NCI-H1694 (cell line): ENCODE measurements at places on chromosomes 12 and 14.

DNA sequence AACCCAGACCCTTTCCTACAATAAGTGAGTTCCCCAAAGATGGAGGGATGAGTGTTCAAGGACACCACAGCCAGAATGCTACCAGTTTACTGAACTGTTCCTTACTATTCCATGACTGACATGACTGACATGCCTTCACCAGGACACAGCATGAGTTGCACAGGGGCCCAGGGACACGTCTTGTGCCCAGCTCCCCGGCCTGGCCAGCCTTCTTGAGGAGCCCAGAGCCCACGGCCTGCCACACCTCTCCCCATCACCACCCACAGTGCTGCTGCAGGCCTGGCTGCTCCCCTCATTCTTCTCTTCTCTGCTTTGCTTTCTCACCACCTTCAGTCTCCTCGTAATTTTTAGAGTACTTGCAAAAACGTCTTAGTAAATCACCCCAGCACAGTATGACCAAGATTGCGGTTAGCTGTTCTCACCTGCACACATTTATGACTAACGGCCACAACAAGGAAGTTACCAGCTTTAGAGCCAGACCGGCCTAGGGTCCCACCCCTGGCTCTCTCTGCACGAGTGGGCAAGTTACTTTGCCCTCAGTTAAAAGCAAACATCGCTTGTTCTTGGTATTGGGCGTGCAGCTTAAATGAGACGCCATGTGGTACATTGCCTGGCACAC is 18.5 kb downstream of the PPP2R5E start:
- no peak for DNase-seq

DNA sequence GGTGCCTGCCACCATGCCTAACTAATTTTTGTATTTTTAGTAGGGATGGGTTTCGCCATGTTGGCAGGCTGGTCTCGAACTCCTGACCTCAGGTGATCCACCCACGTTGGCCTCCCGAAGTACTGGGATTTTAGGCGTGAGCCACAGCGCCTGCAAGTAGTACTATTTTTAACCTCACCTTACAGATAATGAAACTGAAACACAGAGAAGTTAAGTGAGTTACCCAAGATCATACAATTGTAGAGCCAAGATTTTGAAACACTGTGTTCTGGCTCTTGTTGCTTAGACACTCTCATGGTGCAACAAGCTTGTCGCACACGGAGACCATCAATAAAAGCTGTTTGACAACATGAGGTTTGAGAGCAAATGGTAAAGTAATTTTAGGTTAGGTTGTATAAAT is 159.1 kb upstream of the LMNTD1 start:
- DNase-seq, result no peak

DNA sequence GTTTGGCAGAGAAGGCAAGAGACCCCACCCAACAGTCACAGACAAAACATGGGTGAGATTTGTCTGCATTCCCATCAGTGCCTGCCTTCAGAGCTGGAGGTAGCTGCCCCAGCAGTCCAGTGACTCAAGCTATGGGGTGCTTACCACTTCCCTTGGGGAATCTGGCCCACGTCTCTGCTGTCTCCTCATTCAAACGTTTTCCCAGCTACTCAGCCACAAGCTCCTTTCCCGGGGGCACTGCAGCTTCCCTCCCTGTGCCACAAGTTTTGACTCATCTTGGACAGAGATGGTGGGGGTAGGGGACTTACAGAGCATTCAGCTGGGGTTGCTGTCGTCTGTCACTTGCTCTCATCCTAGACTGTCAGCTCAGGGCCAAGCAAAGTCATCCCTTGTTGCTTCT is 66.6 kb downstream of the FBXL14 start:
- DNase-seq, result no peak

DNA sequence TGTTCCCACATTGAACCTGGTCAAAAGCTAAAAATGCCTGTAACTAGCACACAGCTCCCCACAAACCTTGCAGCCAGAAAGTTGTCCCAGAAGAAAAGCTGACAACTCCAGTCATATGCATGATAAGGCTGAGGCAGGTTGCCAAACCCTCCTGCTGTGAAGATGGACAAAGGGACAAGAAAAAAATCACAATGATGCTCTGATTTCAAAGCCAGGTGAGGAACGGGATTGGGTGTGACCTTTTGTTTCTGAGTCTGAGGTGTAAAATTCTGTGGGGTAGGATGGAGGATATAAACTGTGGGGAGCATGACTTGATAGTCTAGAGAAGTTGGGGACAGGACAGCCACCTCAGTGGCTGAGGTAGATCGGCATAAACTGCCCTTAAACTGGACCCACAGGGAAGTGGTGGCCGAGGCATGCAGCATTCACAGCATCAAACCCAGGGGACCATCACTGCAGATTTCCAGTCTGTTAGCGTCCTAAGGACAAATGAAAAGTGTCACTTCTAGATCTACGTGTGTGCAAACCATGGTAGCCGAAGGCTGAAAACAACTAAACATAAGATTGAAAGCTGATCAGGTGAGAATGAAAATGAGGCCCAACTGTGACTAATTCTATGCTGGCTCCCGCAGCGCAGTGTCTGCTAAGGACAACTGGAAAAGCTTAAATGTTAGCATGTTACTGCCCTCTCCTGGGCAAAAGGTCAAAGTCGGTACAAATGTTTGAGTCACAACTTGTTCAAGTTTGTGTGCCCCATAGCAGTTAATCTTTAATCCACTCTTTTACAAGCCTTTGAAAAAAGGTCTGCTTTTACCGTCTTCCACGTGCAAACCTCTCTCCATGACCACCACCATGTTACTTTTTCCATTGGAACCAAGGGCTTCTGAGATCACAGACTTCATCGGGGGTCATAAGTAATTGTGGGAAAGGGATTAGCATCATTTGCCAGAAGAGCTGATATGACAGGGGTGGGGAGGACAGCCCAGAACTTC is 39.8 kb downstream of the GRIN2B start:
- peak; percentile 91 for DNase-seq

GRCh38 chr12:77938301-77938700 is 107.6 kb downstream of the NAV3 start:
- DNase-seq, result no peak

DNA sequence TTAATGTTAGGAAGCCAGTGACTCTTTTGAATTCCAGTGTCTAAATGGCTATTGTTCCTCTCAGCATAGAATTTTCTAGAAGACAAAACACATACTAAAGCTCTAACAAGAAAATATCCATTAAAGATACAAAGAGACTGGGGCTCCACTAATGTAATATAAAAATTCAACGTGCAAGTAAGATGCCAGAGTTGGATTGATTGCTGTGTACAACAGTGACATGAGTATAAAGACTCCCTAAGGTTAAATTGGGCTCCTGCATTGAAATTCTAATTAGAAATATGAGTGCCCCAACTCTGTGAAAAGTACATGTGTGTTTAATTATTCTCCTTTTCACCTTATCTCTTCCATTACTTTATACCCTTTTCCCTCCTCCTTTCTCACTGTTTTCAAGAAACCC is 253.6 kb upstream of the G2E3 start:
- no peak for DNase-seq

GRCh38 chr14:96368534-96368933 is 5.2 kb downstream of the GSKIP start:
- DNase-seq, result no peak
